ENCODE measurements at places on chromosomes 7 and 10.

GRCh38 chr7:139566736-139567646, 43.5 kb downstream of the CLEC2L start:
- no peak for DNase-seq

GRCh38 chr7:67021260-67021659, 24.6 kb downstream of the TYW1 start:
- DNase-seq, result no peak

GRCh38 chr7:117383483-117384189, 43.7 kb downstream of the ASZ1 start:
- DNase-seq, result no peak

GRCh38 chr7:70071766-70072165, 473.5 kb downstream of the AUTS2 start:
- DNase-seq, result no peak

Measured in activated T-helper 1 cell treated with anti-CD3 and anti-CD28 coated beads, Interleukin-2, amount 50 U/mL, for 16 hours (primary cell).